ENCODE measurements at places on chromosomes 4 and X.

DNA sequence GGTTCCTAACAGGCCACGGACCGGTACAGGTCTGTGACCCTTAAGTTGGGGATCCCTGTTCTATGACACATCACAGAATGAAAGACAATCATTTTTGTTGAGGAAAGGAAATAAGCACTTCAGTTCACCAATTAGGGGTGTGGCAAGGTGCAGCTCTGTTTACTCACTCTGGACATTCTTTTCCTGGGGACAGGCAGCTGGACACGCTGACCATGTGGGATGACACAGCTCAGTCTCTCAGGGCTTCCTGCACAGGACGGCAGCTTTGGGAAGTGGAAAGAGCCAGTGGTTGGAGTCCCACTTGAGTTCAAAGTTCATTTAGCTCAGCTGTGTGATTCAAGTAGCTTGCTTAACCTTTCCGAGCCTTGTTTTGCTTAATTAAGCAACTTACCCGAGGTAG, 55.7 kb downstream of the NDNF start:
- DNase-seq, result no peak

DNA sequence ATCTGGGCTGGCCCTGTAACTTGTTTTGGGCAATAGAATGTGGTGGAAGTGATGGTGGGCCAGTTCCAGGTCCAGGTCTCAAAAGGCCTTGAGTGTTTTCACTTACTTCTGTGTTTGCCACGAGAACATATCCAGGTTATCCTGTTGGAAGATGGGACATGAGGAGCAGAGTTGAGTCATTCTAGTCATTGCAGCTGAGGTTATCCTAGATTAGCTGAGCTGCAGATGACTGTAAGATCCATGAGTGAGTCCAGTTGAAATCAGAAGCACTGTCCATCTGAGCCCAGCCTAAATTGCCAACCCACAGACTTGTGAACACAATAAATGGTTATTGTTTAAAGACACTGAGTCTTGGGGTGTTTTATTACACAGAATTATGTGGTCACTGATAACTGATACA, 45.3 kb upstream of the RPS6KA3 start:
- no peak for DNase-seq

- no peak for DNase-seq
Measured at GRCh38 chr4:94038195-94038594, 169.5 kb upstream of the SMARCAD1 start.

GRCh38 chr4:44522761-44523445, 74.3 kb upstream of the KCTD8 start:
- no peak for DNase-seq

DNA sequence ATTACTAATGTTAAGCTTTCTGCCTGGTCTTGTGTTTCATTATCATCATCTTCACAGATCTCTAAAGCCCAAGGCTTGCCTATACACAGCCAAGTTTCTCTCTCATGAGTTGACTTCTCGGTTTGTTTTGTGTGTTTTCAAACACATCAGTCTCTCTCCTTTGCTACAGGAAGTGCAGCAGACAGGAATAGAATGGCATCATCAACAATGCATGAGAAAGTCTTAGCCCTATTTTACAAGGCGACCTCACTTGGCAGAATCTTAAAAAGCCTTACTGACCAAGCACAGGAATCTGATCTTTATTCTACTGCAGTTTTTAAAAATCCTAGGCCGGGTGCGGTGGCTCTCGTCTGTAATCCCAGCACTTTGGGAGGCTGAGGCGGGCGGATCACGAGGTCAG, 36.8 kb downstream of the CC2D2A start:
- DNase-seq, result no peak

- no peak for DNase-seq
Measured at GRCh38 chrX:20026278-20026677, 35.4 kb upstream of the BCLAF3 start.

DNA sequence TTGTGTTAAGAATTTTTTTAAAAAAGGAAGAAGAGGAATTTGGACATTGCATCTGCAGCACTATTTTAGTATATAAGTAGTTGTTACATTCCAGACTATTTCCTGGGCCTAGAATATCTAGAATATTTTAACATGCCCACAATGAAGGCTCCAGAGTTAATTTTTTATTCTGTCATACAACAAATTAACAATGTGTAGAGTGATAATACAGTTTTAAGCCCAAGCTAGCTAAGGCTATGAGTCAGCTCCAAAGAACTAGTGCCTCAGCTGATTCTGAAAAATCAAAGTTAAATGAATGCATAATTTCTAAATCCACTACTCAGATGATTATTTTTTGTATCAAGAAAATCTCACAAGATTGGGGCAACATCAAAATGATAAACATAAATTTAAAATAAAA, 231.4 kb downstream of the PRDM5 start:
- no peak for DNase-seq

DNA sequence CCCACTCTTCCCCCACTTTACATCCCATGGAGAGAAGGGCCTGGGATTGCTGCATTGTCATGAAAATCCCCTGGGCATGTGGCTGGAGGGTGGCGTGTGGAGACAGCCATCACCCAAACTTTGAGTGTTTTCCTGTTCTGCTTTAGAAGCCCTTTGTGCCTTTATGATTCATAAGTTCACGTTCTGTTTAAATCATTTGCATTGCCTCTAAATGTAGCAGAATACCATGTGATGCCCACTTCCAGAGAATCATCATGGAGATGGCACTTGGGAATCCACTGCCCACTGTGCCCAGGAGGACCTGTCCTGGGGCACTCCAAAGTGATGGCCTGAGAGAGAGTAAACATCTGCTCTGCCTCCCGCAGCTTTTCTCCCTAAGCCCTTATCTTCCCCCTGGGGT, 52.8 kb downstream of the MED28 start:
- DNase-seq, result no peak

DNA sequence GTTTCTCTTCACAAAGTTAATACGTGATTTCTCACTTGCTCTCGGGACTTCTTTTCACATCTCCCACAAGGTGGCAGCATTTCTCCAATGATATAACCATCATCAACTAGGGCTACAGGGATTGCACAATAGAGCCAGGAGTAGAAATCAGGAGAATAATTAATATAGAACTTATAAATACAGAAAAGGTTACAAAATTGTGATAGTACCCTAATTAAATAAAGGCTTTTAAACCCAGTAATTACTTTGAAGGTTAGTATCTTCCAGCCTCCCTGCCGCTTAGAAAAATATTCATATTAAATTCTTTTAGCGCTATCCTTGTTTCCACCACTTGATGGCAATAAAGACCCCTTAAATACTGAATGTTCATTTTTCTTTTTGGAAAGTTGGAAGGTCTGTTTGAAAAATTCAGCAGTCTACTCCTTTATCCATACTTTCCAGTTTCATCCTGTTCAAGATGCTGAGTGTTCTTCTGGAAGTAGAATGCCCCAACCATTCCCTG, 65.8 kb downstream of the RASGEF1B start:
- DNase-seq, result peak; percentile 15

DNA sequence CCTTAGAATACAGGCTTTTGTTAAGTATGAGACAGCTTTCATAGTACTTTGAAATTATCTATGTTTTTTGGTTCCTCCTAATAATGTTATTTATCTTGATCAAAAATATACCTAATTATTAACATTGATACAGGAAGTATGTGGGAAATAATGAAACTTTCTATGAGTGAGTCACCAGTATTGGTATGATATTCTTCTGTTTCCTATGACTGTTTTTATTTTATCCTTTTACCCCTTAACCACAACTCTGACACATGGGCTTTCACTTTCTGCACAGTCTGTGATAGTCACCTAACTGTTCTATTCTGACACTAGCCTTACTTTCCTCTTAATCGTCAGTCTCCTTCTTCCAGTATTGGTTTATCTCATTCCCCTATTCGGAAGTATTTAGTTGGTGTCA, 4.7 kb downstream of the THAP9 start:
- DNase-seq, result no peak

DNA sequence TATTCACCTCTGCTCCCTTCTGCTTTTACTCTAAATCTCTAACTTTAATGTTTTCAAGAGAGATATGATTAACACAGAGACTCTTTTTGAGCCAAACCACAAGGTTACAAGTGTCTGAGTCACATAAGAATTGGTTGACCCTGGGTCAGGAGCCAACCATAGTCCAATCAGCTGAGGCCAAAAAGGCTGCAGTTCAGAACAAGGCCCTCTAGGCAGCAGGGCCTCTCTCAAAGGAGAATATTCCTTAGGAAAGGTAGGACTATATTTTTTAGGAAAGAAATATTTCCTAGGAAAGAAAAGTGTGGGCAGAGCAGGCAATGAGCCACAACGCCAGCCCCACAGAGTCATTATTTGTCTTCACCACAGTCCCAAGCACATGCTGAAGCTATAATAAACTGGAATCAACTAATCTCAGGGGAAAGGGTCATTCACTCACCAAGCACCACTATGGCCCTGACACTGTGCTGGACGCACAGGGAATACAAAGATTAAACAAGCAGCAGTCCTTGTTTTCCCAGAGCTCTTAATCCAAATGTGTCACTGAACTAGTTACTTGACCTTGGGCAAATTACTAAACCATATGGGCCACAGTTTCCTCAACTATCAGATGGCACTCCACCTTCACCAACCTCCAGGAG, 2.2 kb downstream of the ATP8A1 start:
- DNase-seq, result no peak

GRCh38 chr4:164616961-164617360, 137.0 kb upstream of the SMIM31 start:
- DNase-seq, result no peak

DNA sequence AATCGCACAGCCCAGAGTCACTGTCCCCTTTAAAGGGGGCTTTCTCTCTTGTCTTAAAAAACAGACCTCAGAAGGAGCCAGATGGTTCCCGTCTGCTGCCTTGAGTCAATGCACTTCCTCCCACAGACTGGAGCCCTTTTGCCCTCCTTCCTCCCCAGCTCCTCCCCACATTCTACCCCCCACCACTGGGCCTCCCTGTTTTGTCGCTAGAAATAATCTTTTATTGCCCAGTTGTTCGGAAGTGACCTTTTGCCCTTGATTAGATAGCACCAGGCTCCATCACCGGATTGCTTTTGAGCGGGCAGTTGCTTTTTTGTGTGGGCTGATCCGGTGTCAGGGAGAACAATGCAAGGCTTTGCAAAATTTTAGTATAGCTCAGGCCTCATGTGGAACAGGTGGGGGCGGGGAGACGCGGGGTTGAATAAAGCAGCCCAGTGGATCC, 47.7 kb downstream of the SPRY1 start:
- no peak for DNase-seq

DNA sequence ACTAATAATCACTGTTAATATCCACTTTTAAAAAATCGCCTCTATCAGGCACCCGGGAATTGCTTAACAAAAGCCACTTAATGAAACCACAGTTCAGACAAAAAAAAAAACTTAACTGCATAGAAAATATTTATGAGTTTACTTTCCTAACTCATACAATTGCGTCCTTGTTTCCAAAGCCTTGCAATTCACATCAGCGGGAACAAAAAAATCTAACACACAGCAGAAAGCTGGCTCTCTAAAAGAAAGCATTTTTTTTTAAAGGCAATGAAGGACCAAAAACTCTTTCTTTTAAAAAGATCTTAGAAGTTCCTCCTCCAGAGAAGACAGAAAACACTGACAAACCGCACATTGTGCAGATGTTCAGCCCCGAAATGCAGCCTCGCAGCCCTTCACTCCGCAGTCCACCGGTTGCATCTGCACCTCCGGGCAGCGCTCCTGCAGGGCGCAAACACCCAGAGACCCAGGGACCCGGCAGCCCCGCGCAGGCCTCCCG, 812 bp downstream of the FAT1 start:
- no peak for DNase-seq

DNA sequence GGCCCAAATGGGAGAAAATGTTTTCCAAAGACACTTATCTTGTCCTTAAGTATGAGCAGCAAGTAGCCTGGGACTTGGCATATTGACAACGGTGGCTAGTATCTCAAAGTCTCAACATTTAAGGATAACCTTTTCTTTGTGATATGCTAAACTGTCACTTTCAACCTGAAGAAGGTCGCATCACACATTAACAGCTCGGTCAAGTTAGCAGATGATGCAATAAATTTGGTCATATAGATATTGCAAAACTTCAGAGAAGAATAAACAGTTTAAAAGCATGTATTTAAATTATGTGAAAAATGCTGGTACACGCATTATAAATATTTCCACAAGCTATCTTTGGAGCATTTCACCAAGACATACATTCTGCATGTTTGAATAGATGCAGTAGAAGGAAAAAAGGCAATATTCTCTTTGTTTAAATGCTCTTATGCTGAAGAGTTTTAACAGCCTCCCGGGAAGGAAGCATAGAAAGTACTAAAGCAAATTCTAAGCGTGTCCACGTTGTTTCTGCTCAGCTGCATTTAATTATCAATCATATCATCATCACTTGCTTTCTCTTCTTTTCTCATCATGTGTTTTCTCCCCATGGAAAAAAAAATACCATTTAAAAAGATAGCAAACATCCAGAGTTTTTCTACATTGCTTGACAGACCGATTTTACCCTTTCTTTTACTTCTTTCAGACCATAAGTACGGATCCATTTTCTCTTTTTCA, 24.2 kb downstream of the ARHGAP6 start:
- DNase-seq, result no peak

DNA sequence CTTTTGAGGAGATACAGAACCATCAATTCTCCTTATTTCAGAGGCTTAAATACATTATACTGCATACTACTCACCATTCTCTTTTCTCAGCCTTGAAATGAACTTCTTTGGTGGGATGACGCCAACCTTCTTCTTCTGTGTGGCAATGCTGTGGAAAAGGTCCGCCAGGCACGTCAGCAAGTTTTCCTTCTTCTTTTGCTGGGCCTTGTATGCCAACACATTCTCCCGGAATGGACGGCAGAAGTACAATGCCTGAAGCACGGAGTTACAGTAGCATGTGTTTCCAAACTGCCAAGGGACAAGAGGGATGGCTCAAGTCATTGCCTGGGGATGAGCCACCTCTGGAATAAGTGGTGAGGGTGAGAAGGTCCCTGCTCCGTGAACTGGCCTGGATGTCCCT, 31.2 kb downstream of the USP46 start:
- no peak for DNase-seq

DNA sequence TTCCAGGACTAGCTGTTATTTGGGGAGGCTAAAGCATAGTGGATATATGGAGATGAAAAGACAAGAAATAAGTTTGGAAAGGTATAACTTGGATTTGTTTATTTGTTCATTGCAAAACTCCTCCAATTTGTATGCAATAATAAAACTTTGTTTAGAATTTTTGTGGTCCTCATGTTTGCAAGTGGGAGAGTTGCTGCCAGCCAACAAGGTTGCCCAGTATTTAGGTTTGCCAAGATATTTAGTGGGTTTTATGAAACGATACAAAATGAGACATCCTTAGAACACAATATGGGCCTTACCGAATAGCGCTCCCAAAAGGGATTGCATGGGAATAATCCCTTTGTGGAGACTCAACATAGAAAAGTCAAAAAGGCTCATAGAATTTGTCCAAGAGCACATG, 162.1 kb downstream of the INPP4B start:
- no peak for DNase-seq

DNA sequence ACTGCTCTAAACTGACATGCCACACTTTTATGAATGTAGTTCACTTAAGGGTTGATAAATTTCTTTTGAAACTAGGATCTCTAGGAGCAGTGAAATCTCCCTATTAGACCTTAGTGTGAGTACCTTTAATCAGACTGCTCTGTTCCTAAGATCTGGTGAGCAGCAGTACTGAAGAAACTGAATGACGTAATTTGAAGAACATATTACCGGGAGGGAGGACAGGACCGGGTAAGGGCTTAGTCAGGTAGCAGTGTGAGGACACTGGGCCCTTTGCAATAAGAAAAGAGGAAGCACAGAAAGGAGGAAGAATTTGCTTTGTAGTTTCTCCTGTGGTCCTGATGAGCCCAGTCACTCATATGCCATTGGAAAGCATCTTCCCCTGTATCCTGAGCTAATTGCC, 255.2 kb downstream of the THOC2 start:
- no peak for DNase-seq
